ENCODE measurements at places on chromosomes 12 and 14.

DNA sequence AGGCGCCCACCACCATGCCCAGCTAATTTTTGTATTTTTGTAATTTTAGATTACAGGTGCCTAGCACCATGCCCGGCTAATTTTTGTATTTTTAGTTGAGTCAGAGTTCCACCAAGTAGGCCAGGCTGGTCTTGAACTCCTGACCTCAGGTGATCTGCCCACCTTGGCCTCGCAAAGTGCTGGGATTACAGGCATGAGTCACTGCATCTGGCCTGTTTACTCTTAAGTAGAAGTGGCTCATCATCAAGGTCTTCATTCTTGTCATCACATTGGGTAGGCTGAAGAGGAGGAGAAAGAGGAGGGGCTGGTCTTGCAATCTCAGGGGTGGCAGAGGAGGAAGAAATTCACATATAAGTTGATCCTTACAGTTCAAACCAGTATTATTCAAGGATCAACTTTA is 152.4 kb upstream of the ATP2B1 start:
- DNase-seq = no peak

- DNase-seq = no peak
Measured at GRCh38 chr12:27191531-27191930, 52.6 kb upstream of the STK38L start.

DNA sequence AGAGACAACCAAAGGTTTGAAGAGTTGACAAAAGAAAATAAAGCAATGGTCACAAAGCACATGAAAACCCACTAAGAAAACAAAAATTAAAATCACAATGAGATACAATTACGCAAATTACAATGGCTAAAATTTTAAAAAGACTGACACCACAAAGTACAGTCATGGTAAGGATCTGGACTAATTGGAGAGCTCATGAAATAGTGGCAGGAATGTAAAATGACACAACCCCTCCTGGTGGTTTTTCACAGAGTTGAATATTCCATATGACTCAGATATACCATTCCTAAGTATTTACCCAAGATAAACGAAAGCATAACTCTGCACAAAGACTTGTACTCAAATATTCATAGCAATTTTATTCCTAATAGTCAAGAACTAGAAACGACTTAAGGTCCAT is 65.9 kb downstream of the NOVA1 start:
- no peak for DNase-seq

GRCh38 chr14:99595034-99595433 is 9.0 kb downstream of the CCDC85C start:
- peak; percentile 10 for DNase-seq

- DNase-seq = no peak
Measured at GRCh38 chr14:103488071-103488470, 34.6 kb downstream of the CKB start.

GRCh38 chr12:101885912-101886561 is 8.7 kb downstream of the DRAM1 start:
- no peak for DNase-seq

GRCh38 chr12:42524716-42525115 is 64.8 kb downstream of the PRICKLE1 start:
- no peak for DNase-seq

DNA sequence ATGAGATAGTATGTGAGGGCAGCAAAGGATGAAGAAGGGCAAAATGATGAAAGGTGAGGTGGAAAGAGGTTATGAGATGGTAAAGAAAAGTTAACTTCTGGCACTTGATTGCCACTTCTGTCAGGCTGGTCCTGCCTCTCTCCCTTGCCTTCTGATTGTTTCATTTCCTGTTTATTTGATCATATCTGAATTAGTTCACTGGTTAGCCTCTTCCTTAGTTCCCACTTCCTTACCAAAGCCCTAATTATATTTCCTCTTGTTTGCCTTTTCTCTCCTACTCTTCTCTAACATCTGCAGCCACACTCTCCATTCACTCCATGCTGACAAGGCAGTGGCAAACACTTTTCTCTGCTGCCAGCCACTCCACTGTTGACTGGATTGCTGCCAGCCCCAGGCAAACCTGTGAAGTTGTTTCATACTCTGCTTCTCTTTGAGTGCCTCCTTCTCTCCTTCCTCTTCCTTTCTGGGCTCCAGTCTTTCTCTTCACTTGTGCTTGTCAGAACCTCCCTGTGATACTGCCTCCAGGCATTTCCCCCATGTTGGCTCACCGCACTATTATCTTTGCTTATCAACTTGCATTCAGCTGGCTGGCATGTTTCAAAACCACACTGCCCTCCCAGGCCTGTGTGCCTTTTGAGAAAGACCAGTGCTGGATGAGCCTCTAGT is 8.1 kb downstream of the PNP start:
- no peak for DNase-seq

DNA sequence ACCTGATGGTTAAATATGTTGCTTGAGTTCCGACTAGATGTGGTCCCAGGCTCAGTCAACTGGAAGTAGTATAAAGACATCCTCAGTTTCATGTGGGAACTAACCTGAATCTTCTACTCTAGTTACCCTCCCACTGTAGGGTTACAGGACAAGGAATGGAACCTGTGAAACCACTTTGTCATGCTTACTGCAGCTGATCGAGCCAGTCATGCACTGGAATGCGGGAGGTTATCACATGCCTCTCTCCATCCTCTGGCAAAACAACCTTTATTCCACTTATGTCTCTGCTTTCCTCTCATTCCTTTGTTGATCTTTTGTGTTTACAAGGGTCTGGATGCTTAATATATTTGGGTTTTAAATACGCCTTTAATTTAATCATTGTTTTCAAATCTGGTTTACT is 111.9 kb upstream of the DDHD1 start:
- DNase-seq = no peak

GRCh38 chr14:81289516-81289915 is 68.8 kb upstream of the GTF2A1 start:
- no peak for DNase-seq

DNA sequence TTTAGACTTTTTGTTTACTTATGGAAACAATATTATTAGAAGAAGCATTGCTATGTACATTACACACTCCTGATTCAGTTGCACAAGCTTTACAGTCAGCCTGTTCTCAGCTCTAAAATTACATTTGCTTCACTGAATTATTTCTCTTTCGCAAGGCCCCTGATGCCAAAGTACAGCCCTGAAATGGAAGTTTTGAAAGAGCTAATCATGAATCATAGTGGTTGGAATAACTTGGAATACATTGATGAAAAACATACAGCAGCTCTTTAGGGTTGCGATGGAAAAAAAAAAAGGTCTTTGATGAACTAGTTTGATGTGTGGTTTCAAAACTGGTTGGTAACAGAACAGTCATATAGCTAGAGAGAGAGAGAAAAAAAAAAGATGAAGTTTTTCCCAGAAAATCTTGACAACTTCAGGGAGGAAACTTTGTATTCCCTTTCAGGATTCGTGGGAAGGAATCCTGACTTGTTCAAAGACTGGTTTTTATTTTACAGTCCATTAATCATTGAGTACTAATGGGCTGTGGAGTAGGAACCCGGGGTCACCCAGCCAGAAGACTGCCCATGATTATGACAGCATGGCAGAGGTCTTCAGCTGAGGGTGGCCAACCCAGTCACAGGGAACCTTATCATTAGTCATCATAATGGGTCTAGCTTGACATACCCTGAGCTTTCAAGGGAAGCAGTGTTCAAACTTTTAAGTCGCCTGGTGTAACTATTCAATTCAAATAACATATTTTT is 460.1 kb downstream of the NAV3 start:
- no peak for DNase-seq

- no peak for DNase-seq
Measured at GRCh38 chr12:24560831-24561271, 388.1 kb downstream of the BCAT1 start.

DNA sequence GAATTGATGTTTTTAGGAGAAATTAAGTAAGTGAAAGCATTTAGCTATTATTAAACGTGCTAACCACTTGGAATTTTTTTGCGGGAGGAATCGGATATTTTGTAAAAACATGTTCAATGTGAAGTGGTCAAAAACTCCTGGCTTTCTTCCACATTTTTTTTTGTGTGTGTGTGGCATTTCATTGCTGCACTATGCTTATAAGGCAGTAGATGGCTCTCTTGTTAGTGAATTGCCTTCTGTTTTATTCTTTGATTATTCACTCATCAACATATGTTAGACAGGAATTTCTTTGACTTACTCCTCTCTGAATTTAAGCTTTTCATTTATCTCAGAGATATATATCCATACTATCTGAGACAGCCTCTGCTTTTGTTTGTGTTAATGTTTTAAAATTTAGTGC is 71.3 kb downstream of the DERA start:
- DNase-seq = no peak

GRCh38 chr12:109064143-109064542 is 11.8 kb downstream of the USP30 start:
- no peak for DNase-seq

DNA sequence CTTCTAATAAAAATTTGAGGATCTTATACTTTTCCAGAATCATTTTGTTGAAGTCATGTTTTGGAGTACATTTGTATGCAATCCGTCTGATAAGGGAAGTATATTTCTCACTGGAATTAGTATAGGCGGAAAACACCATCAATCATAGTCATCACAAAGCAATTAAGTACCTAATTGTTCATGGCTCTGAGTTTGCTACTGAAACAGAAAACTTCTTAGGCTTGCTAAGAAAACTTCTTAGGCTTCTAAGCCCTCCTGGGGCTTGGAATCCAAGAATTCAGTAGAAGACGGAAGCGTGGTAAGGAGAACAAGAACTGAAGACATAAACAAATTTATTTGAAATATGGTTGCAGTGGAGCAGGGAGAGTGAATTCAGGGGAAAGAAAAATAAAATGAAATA is 636.3 kb downstream of the DIO2 start:
- no peak for DNase-seq

GRCh38 chr12:110577864-110578693 is 5.0 kb downstream of the PPTC7 start:
- peak; percentile 17 for DNase-seq

DNA sequence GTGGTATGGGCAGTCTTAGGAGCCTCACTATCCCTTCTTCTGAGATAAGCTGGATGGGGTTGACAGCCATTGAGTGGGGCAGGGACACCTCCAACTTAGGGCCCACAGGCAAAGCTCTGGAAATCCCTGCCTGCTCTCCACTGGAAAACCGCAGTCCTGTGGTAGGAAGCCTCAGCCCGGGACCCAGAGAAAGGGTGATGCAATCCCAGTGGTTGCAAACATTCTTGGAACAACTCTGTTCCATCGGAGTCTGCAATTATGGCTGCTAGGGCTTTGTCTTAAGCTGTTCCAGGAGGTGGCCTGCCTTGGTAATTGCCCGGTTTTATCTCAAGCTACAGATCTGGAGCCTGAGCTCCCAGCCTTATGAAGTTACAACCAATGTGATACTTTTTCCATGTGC is 133.4 kb downstream of the DICER1 start:
- no peak for DNase-seq

GRCh38 chr12:97464385-97465321 is 2.0 kb downstream of the RMST start:
- DNase-seq = no peak

- no peak for DNase-seq
Measured at GRCh38 chr14:21057803-21058675, at the start of gene RNASE8. Gene RNASE8, plus strand, starts transcription at chr14:21057822. Its CDS starts 71 bp downstream, at chr14:21057893.

DNA sequence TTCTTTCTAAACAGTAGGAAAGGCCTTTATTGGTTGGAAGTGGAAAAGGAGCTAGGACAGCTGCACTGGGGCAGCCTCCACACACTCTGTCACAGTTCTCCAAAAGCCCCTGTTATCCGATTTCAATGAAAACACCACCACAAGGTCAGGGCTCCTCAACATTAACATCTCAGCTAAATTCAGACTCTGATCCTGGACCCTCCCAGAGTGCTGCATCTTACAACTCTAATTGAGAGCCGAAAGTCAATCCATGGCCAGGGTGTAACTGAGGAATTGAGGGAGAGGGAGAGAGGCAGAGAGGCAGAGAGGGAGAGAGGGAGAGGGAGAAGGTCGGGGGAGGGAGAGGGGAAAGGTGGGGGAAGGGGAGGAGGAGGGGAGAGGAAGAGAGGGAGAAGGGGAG is 32.1 kb downstream of the DICER1 start:
- no peak for DNase-seq

DNA sequence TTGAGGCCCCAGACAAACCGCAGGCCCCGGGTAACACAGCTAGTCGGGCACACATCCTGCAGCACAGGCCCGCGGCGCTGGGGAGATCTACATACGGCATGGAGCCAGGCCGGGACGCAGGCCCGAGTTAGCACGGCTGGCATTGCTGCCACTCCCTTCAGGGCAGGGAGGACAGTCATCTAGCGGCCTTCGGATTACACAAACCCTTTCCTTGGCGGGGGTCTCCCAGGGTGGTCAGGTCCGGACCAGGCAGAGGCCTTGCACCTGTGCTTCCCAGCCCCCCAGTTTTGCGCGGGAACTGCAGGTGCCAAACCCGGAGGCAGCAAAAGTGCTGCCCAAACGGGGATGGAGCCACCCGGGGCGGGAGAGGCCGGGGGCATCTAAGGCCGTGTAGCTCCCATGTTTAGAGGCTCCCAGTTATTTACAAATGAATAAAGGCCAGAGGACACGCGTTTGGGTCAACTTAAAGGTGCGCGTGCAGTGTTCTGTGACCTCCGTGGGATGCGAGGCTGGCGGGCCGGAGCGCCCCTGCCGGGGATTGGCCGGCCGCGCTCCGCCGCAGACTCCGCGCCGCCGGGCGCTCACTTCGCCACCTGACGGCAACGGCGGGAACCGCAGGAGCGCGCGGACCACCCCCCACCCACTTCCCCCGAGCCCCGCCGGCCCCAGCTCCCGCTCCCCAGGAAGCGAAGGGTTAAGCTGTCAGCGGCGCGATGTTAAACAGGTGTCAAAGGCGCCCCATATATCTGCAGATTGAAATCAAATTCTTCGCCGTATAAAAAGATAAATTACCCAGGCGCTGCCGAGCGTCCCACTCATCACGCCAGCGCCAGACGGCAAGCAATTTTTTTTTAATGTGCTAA is 18.1 kb downstream of the VSX2 start:
- DNase-seq = peak; percentile 55

GRCh38 chr12:21502164-21502496 is 541 bp downstream of the GOLT1B start:
- DNase-seq = no peak

DNA sequence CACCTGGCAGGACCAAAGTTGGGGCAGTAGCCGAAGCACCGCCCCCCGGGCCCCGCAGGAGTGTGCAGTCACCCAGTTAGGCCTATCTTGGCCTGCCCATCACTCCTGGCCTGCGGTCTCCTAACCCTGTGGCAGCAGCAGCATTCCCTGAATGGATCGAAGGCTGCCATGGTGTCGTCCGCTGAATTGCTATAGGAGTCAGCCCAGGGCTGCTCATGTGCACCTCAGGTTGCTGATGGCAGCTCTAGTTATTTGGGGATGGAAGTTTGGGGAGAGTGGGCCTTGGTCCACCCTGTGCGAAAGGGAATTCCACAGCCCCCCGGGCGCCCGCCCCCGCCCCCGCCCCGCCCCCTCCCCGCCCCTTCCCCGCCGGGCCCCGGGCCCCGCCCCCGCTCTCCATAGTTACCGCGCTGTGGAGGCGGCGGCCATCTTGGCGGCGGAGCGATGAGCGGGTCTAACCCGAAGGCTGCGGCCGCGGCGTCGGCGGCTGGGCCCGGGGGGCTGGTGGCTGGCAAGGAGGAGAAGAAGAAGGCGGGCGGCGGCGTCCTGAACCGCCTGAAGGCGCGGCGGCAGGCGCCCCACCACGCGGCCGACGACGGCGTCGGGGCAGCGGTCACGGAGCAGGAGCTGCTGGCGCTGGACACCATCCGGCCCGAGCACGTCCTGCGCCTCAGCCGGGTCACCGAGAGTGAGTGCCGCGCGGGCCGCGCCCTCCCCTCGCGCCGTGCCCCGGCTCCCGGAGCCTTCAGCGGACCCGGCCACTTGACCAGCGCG is at the start of gene UNC119B:
Gene UNC119B (plus strand): TSS at position 428 of the 774 bp plus-strand sequence. CDS start 17 bp downstream, at position 445.
- peak; percentile 75 for DNase-seq

GRCh38 chr12:62625228-62625627 is 158.6 kb downstream of the MON2 start:
- DNase-seq = no peak

- no peak for DNase-seq
Measured at GRCh38 chr12:50058743-50059312, 1.4 kb downstream of the ASIC1 start.

All from activated CD4-positive, alpha-beta T cell treated with anti-CD3 and anti-CD28 coated beads, Interleukin-2, amount 50 U/mL, for 1 hour (primary cell).